ENCODE measurements at places on chromosomes 12 and 14.

DNA sequence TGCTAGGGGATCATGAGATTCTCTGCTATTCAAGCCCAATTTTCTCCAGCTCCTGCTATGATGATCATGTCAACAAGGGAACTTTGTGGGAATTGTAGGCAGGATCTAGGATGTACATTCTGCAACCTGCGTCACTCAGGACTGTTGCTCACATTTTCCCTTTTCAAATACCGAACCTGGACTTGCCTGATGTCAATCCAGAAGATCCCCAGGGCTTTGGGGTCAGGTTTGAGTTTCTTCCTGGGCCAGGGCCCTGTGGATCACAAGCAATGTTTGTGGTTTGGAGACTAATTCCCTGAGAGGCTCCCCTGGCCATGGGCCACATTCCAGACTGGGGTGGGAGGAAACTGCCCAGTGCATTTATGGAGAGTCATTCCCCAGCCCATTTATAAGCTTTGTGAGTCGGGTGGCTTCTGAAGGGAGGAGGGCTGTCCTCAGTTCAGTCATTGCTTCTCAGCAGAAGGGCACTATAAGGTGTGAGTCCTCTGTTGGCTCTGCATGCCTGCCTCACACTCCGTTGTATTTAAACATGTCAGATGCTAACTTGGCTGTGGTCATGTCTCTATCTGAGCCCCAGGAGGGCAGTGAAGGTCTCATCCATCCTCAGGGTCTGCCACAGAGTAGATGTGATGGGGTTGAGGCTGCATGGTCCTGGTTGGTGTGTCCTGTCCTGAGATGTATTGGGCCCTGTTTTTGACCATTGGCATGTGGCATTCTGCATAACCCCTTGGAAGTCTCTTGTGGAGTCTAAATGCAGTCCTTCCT lies 6.5 kb downstream of the KRT86 start:
- DNase-seq: no peak

DNA sequence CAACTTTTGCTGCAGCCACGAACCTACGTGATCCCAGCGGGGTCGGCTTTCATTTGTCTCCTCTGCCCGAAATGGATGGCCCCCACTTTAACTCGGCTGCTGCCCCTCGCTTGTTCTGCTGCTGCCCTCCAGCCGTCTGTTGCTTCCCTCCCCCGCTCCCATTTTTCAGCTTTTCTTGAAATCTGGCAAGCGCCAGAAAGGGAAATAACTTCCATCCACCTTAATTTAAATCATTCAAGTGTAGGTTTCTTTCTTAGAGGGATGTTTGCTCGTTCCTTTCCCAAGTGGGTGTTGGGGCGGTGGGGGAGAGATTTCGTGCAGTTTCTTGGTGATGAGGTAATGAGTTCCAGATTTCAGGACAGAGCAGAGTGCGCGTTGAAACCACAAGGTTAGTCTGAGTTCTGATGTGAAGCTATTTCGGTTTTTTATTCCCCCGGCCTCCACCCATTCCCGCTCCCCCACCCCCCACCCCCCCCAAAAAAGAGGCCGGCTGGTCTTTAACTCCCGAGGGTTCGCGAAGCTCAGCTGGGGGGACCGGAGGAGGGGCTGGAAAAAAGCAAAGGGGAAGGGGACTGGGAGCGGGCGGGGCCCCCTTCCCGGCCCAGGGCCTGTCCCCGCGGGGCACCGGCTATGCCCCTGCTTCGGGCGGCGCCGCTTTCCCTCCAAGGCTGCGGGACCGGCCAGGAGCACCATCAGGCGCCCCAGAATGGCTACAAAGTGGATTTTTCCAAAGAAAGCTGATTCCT lies 2.2 kb upstream of the ZFP36L1 start:
- no peak for DNase-seq

DNA sequence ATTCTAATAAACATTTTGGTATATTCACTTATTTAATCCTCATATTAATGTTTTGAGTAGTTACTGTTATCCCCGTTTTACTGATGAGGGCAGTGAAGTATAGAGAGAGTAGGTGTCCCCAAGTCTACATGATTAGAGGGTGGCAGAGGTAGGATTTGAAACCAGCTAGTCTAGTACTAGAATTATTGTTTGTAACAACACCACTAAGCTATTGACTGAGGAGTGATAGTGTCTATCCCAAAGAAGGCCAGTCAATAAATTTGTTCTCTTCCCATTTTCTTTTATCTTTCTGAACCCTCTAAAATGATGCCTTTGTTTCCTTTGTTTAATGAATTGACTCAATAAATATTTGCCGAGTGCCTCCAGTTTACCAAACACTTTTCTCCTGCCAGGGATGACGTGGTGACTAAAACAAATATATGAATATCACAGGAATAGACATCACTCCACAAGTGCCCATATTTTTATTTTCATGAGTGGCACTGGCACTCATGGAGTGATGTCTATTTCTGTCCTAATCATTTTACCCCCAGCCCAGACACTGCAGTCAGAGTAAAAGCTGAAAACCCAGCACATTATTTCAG lies 247.5 kb downstream of the SLC16A7 start:
- DNase-seq: no peak

DNA sequence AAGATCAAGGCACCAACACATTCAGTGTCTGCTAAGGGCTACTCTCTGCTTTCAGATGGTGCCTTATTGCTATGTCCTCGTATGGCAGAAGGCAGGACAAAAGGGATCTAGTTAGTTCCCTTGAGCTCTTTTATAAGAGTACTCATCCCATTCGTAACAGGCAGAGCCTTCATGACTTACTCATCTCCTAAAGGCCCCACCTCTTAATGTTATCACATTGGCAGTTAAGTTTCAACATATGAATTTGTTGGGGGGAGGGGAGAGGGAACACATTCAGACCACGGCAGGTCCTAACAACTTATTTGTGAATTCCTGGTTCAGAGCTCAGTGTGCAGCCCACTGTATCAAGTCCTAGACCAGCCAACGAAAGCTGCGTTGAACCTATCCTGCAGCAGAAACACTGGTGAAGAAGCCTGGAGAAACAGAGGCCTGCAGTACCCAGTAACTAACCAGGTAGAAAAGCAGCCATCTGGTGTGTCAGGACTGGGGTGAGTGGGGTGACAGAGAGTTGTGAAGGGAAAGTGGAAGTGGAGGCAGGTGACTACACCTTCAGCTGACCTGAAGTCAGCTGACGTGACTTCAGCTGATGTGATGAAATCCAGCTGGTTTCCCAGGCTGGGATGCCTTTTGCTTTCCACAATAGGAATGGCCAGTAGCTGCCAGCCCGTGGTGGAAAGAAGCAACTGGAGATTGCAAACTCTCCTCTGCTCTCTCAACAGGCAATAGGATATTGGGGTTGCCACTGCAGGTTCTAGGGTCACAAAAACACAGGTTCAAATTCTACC lies 101.6 kb upstream of the PLXNC1 start:
- DNase-seq: no peak

DNA sequence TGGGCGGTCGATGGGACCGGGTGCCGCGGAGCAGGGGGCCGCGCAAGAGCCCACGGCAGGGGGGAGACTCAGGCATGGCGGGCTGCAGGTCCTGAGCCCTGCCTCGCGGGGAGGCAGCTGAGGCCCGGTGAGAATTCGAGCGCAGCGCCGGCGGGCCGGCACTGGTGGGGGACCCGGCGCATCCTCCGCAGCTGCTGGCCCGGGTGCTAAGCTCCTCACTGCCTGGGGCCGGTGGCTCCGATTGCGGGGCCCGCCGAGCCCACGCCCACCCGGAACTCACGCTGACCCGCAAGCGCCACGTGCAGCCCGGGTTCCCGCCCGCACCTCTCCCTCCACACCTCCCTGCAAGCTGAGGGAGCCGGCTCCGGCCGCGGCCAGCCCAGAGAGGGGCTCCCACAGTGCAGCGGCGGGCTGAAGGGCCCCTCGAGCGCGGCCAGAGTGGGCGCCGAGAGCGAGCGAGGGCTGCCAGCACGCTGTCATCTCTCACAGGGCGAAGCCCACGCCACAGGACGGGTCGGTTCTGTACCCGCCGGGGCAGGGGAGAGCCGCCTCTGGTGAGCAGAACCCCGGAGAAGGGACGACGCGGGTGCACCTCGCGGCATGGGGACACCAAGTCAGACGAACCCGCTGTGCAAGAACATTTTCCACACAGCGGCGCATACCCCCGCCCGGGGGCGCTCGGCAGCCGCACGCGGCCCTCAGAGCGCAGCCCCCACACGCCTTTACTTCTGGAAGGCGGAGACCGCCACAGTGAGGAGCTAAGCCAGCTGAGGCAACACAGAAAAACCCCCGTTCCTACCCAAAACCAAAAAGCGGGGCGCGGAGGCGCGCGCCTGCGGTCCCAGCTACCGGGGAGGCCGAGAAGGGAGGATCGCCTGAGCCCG lies 1.2 kb upstream of the SIVA1 start:
- no peak for DNase-seq

GRCh38 chr12:52759218-52759617 lies 17.9 kb downstream of the KRT76 start:
- DNase-seq: no peak

DNA sequence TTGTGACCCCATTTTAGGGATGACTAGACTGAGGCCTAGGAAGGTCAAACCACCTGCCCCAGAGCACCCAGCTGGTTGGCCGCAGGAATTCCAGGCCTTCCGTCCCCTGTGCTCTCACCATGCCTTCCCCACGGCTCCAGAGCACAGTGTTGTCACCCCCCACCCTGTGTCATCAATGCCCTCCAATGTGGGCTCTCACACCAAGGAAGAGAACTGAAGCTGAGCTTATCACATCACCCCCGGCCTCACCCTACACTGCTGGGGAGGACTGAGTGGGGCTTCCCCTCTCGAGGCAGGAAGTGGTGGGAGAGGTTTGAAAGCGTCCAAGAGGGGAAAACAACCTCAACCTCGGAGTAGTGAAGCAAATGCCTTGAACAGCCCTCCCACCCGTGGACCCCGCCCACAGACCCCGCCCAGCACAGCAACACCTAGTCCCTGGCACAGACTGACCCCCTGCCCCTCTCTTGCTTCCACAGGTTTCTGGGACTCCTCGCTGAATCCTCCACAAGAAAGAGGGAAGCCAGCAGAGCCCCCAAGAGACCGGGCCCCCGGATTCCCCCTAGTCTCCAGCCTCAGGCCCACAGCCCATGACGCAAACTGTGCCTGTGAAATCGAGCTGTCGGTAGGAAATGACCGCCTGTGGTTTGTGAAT lies 97.2 kb downstream of the LGMN start:
- DNase-seq: peak; percentile 75

- DNase-seq: no peak
Measured at GRCh38 chr12:2372178-2372577, 319.4 kb downstream of the CACNA1C start.

GRCh38 chr12:90969346-90969745 lies 14.4 kb upstream of the CCER1 start:
- DNase-seq: no peak
